ENCODE measurements at places on chromosomes 13 and 19.
A peak's percentile ranks its signal among the peaks of the same experiment; 100 is the strongest.

GRCh38 chr13:40208517-40208916 is 457.9 kb downstream of the FOXO1 start:
- DNase-seq: no peak

DNA sequence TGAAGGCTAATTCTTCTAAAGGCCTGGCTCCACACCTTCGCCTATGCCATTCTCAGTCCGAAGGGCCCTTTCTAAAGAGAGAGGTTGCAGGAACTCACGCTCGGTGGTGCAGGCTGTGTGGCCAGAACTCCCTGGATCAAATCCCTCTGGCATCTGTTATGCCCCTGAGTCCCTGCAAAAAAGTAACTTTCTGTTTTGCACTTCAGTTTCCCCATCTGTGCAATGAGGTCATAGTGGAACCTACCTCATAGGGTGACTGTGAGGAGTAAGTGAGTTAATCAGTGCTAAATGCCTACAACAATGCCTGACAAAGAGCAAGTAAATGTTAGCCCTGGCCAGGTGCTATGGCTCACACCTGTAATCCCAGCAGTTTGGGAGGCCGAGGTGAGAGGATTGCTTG is 7.3 kb downstream of the IGSF23 start:
- DNase-seq: no peak

DNA sequence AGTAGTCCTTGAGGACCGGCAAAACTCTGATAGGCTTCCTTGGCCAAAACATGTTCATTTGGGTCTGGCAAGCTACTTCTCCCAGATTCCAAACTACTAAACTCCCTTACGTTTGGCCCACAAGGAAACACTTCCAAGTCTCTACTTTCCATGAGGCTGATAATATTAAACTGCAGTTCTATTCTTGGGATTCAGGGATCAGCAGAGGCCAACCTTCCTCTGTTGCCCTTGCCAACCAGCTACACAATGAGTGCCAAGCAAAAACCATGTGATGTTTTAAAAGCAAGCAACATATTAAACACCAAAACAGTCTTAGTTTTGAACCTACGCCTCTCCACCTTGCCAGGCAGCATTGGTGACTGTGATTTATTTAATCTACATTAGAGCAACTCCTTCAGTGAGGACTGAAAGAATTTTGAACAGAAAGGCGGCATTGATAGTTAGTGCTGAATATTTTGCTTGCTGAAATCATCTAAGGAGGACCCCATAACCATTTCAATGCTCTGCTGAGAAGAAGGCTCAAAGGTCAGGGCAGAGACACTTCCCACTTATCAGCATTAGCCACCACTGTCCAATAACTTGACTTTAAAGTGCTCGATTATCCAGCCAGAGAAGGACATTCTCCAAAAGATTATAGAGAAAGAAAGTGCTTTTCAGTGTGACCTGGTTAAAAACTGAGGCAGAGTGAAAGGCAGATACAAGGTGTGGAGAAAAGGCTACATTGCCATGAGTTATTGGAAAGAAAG is 287.1 kb downstream of the TBC1D4 start:
- DNase-seq: no peak

- no peak for DNase-seq
These were observed 131.3 kb downstream of the B3GLCT start for GRCh38 chr13:31331068-31331467.

DNA sequence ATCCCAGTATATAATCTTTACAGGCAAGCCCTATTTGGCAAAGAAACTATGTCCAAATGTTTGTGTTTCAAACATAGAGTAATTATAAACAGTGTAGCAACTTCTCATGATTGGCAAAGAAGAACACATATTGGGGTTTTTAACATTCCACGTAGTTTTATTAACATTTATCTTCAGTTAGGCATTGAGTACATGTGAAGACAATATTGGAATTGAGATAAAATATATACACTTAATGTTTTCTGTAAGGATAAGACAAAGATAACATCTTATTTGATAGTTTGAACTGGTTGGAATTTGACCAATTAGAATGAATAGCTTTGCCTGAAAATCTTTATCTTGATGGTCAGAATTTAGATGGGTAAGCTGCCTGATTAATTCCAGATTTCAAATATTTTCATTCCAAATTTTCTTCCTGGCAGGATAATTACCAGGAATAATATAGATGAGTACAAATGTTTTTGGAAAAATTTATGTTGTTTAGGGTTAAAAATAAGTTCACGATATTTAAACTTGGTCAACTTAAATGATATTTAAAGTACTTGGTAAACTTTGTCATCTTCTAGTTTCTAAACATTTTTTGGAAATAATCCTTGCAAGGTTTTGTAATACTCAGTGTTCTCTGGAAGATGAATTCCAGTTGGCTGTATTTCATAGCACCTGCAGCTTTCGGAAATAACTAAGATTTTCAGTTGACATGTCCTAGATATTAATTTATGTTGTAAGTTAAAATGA is 536.5 kb upstream of the SPRY2 start:
- peak; percentile 64 for DNase-seq

- DNase-seq: no peak
These were observed 371.9 kb downstream of the KCNRG start for GRCh38 chr13:50387051-50387581.

DNA sequence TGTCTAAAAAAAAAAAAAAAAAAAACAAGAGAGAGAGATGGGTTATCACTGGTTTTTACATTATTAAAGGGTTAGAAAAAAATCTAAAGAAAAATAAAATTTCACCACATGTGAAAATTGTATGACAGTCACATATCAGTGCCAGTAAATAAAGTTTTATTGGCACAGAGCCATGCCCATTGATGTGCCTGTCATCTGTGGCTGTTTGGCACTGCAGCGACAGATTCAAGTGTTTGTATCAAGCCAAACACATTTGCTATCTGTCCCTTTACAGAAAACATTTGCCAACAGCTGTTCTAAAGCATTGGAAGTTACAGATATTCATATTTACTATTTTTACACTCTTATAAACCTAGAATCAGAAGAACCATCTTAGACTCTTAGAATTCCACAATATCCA is 16.3 kb downstream of the FCHO1 start:
- DNase-seq: no peak

GRCh38 chr13:99255271-99255670 is 2.9 kb downstream of the GPR18 start:
- no peak for DNase-seq

DNA sequence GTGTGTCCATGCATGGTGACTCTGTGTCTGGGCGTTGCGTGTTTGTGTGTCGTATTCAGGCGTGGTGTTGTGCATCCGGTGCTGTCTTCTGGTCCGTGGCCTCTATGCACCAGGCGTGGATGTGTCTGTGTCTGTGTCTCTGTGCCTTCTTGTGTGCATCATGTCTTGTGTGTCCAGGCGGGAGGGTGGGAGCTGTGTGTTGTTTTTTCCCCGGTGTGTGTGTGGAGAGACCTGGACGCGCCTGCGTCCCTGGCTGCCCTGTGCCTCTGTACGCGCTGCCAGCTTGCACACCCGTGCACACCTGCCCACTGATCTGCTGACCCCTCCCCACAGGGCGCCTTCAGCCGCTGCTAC is 1.1 kb downstream of the PLK5 start:
- DNase-seq: no peak

DNA sequence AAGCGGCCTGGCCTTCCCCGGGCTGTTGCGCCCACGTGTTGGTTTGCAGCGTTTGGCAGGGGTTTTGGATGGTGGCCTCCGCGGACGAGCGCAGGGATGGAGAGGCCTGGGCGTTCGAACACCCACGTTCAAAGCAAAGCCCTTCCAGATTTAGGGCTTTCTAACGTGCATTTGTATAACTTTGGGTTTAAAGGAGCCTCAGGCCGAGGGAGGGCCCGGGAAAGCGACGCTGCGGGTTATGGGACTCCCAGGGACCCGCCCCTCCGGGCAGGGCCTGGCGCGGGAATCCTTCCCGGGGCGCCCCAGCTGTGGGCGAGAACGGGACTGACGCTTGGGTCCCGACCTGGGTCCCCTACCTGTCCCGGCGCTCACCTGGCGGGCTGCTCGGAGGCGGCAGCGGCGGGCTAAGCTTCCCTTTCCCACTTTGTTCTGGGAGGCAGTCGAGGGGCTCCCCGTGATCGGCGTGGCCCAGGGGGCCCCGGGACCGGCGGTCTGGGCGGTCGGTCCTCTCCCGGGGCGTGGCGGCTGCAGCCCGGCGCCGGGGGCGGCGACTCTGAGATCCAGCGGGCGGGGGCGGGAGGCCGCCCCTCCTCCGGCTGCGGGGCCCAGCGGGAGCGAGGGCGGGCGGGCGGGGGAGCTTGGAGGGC is at the start of gene FBXO17:
Gene FBXO17 (minus strand): TSS at position 529 of the 647 bp plus-strand sequence. CDS start 25,423 bp downstream, outside the sequence.
- DNase-seq: no peak

DNA sequence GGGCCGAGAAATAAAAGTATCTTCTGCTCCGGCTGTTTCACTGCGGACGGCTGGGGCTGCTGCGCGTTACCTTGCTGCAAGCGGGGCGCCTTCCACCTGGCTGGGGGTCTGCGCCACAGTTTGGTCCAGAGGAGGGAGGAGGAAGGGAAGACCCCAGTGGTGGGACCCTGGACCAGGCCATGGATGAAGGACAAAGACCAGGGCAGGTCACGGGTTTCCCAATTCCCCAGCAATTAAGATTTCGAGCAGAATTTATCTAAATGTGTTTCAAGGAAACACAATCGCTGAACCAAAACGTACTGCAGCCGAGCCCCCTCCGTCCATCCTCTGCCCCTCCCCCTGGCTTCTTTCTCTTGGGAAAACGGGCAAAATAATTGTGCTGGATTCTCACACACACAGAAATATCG is 2.9 kb downstream of the SOX1 start:
- no peak for DNase-seq

- DNase-seq: peak; percentile 69
These were observed at the start of gene ZNF700 for GRCh38 chr19:11924886-11925650. TSS of gene ZNF700 (plus strand) at chr19:11925107. CDS start at chr19:11925211, 104 bp downstream.

- DNase-seq: no peak
These were observed 16.9 kb upstream of the LAMP1 start for GRCh38 chr13:113280126-113280525.

Measured in cerebellar nuclear complex (tissue), 1 donor.